Neuronal stem cell (in vitro differentiated cells): ENCODE measurements at places on chromosomes 11 and 22.

GRCh38 chr11:117796872-117797529 is at the start of gene DSCAML1:
Gene DSCAML1, minus strand, starts transcription at chr11:117797216. Its CDS starts 137 bp downstream, at chr11:117797079.
- no peak for DNase-seq

- DNase-seq, result peak; percentile 46
These were observed 1.9 kb upstream of the ADM start for GRCh38 chr11:10302744-10303557.

- no peak for DNase-seq
These were observed 772 bp downstream of the TBC1D10C start for GRCh38 chr11:67404515-67405195.

DNA sequence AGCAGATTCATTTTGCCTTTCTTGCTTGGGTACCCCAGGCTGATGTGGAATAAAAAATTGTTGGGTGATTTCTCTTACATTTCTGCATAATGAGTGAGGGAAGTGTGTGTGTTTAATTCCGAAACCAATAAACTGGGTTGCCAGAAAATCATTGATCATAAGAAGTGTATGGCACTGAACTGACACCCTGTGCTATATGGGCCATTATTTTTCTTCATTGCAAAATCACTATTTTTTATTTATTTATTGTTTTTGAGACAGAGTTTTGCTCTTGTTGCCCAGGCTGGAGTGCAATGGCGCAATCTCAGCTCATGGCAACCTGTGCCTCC is 14.6 kb upstream of the HIKESHI start:
- no peak for DNase-seq

- DNase-seq, result no peak
These were observed 29.3 kb downstream of the RRP7A start for GRCh38 chr22:42490243-42490832.

DNA sequence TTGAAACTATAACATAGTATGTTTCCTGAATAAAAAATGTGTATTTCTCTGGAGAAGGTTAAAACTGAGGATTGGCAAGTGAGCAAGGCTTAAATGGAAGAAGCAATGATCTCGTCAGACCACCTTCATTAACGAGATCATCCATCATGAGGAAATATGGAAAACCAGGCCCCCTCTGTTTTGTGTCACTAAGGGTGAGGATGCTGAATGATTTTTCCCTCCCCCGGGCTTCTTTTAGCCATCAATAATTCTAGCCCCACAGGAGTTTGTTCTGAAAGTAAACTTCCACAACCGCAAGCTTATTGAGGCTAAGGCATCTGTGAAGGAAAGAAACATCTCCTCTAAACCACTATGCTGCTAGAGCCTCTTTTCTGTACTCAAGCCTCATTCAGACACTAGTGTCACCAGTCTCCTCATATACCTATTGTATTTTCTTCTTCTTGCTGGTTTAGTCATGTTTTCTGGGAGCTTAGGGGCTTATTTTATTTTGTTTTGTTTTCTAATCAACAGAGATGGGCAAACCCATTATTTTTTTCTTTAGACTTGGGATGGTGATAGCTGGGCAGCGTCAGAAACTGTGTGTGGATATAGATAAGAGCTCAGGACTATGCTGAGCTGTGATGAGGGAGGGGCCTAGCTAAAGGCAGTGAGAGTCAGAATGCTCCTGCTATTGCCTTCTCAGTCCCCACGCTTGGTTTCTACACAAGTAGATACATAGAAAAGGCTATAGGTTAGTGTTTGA is 5.8 kb upstream of the HBE1 start:
- no peak for DNase-seq

DNA sequence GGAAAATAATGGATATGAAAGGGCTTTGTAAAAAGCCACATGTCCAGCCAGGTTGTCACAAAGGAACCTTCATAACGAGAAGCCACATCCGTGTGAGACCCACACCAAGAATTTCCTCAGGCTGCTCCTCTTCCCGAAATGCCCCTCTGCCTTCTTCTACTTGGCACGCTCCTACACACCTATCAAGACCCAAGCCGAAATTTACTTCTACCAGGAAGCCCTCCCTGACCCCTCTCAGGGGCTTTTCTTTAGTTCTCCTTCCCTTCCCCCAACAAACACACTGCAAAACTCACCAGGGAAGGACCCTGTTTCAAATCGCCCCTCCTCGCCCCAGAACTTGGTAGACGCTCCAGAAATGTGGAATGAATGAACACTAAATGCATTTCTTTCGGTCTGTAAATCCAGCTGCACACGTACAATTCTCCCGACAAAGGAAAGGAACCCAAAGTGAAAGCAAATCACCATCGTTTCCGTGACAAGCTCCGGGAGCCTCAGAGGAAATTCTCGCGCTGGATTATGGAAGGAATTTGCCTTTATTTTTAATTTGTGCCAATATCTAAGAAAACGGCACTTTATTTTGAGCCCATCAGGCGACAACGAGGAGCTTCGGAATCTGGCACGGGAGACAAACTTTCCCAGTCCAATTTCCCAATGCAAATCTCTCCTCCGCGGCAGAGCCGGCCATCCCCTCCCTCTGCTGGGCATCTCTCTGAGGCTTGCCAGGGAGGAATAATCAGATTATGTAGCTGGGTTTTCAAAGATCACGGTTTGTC is 13.2 kb upstream of the SHISAL1 start:
- DNase-seq, result no peak

- DNase-seq, result no peak
These were observed 82.0 kb downstream of the TTC28 start for GRCh38 chr22:28597665-28598064.

GRCh38 chr11:90204832-90205646 is 17.8 kb downstream of the CHORDC1 start:
- peak; percentile 54 for DNase-seq

DNA sequence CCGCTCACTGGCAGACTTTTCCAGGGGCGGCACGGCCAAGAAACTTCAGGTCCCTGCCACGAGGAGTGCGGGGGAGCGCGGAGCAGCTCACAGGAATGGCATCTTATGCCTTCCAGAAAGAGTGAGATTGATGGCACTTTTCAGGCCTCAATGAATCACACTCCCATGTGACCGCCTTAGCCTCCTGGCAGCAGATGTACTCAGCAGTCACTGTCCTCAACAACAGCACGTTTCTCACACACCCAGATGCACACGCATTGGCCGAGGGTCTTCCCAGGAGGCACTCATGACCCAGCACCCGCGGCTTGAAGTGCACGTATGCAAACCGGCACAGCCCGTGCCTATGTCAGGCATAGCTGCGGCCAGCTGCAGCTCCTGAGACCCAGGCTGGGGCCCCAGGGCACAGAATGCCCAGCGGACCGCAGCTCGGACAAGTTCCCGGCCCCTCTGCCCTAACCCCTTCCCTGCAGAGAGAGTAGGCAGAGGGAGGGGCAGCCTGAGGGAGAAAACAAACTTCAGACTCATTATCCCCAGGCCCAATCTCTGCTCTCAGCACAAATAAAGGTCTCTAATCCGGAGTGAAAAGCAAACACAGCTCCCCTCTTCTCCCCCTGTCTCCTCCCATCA is 48.3 kb downstream of the RPUSD4 start:
- DNase-seq, result peak; percentile 60
